ENCODE measurements at places on chromosomes 2 and 18.

- DNase-seq, result no peak
Measured at GRCh38 chr2:216673021-216673420, 22.3 kb downstream of the IGFBP5 start.

DNA sequence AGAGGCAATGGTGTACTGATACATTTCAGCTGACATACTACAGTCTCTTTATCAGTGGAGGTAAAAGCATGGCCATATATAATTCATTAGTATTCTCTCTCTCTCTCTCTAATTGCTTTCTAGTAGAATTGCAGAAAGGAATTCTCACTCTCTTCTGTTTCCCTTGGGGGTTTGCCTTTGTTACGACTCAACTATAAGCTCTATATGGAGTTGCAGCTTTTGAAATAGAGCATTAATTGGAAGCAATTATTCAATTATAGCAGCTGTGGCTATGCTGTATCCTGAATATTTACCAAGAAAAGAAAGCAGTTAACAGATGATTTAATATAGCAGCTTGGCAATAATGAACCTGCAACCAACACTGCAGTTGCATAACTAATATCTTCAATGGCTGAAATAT is 132.7 kb upstream of the STON1 start:
- no peak for DNase-seq

GRCh38 chr2:1817256-1818051 is 73.1 kb upstream of the PXDN start:
- peak; percentile 91 for DNase-seq

GRCh38 chr2:109134741-109135358 is 5.8 kb downstream of the SH3RF3 start:
- DNase-seq, result no peak

GRCh38 chr18:24019641-24020331 is 5.2 kb downstream of the TTC39C start:
- DNase-seq, result no peak

Data from right forelimb (tissue), 1 donor.